ENCODE measurements at places on chromosomes 16 and 17. TPM values are rescaled to one million over a fixed set of nuclear protein-coding genes. Genes with fewer than 3 reads are reported as not detected.

FOXN1 gene
- total RNA-seq, result not detected

ADAD2 gene
- total RNA-seq, result not detected

TENT4B gene
- 12.3 TPM for total RNA-seq

DPEP3 gene
- not detected for total RNA-seq

VAT1L gene
- not detected for total RNA-seq

CLUH gene
- 124 TPM for total RNA-seq

ATF7IP2 gene
- 6.3 TPM for total RNA-seq

VAMP2 gene
- total RNA-seq, result 31.5 TPM

CMTM1 gene
- total RNA-seq, result 2.4 TPM

SLC5A11 gene
- total RNA-seq, result 0.42 TPM

ARHGAP23 gene
- 42.1 TPM for total RNA-seq

SPN gene
- not detected for total RNA-seq

SOX8 gene
- total RNA-seq, result 1.7 TPM

ASGR1 gene
- total RNA-seq, result 1.2 TPM

APOBR gene
- total RNA-seq, result 0.08 TPM

COQ9 gene
- total RNA-seq, result 54.2 TPM

PHOSPHO1 gene
- 0.97 TPM for total RNA-seq

PIK3R5 gene
- total RNA-seq, result 0.04 TPM

UBALD2 gene
- total RNA-seq, result 47.5 TPM

ZNF267 gene
- total RNA-seq, result 10.8 TPM

ZACN gene
- total RNA-seq, result 0.18 TPM

PTX4 gene
- total RNA-seq, result 0.14 TPM

G6PC1 gene
- total RNA-seq, result not detected

Measured in A549 treated with ZK216348 at 1 μM for 4 hours (cell line).